Hematopoietic multipotent progenitor cell treated with erythropoietin and hydrocortisone succinate and interleukin-3 and kit ligand, for 8 days (in vitro differentiated cells): ENCODE measurements at places on chromosomes 13 and 19.

DNA sequence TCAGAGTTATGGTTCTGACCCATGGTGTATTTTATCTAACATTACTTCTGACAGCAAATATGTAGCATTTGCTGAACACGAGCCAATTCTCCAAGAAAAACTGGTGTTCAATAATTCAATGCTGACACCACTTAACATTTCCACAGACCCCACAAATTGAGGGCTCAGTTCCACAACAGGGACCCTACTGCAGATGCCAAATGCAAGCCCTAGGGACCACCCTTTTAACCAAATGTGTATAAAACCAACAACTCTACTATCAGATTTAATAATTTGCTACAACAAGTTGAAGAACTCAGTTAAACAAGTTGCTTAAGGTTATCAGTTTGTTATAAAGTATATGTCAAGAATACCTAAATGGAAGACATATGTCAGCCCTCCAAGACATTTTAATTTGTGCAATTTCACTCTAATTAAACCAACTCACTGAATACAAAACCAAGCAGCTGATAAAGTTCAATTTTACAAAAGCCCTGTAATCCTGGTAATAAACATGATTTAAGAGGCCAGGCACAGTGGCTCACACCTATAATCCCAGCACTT, 6.7 kb downstream of the ZNF44 start:
- no peak for DNase-seq

GRCh38 chr19:17357724-17358123, 19.4 kb downstream of the PLVAP start:
- DNase-seq: no peak

- peak; percentile 34 for DNase-seq
Measured at GRCh38 chr19:14059093-14059480, 2.8 kb downstream of the PALM3 start.

- no peak for DNase-seq
Measured at GRCh38 chr19:34180273-34180672, 8.0 kb downstream of the LSM14A start.

- DNase-seq: no peak
Measured at GRCh38 chr13:41514853-41515395, 57.6 kb downstream of the RGCC start.

GRCh38 chr13:94702181-94703041, 9.9 kb downstream of the SOX21 start:
- no peak for DNase-seq

GRCh38 chr19:18321734-18322102, 1.2 kb downstream of the LSM4 start:
- peak; percentile 77 for DNase-seq
